Mucosa of descending colon (tissue), 3 donors: ENCODE measurements at places on chromosomes 4 and X. TPM values are rescaled to one million over a fixed set of nuclear protein-coding genes. Genes with fewer than 3 reads are reported as not detected.

The AMOT gene
- total RNA-seq, result 26.2 TPM

The NALF2 gene
- 0.22 TPM for total RNA-seq

The MBTPS2 gene
- 8.2 TPM for total RNA-seq

The RPA4 gene
- 1.3 TPM for total RNA-seq

The RBMXL3 gene
- not detected for total RNA-seq

The ADH1B gene
- total RNA-seq, result 447 TPM

The CT45A1 gene
- not detected for total RNA-seq

DNA sequence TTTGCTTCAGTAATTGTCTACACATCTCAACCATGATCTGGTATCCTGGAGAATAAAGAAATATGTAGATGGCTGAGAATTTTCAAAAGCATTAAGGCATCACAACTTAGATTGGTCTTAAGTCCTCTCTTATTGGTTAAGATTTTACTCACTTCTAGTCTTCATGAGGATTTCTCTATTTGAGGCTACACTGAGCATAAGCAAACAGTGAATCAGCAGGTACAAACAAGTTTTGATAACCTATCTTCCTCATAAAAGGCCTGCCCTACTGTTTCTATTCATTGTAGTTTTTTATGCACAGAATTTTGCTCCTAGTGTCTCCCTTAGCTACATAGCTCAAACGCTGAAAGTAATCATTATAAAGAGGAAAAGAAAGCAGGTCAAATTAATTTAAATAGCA lies 460.7 kb upstream of the RPS6KA3 start:
- no peak for DNase-seq

- DNase-seq, result no peak
Measured at GRCh38 chrX:132638313-132638712, 149.5 kb upstream of the MBNL3 start.

- DNase-seq, result no peak
Measured at GRCh38 chr4:8846826-8847225, 24.8 kb downstream of the HMX1 start.

DNA sequence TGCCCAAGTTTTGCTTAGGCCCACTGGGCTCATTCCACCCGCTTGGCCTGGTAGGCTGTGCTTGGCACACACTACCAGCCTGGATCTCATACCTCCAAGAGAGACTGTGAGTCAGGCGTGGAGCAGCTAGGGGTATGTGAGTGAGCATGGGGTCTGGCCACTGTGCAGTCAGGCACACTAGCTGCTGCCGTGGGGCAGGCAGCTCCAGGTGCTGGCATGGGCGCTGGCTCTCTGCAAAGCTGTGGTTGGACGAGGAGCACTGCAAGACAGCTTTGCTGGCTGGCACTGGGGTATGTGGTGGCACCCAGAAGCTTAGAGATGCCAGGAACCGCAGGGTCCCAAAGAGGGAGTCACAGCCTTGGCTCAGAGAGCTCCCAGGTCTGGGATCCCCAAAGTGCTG lies 377.8 kb downstream of the KCTD8 start:
- DNase-seq, result no peak

DNA sequence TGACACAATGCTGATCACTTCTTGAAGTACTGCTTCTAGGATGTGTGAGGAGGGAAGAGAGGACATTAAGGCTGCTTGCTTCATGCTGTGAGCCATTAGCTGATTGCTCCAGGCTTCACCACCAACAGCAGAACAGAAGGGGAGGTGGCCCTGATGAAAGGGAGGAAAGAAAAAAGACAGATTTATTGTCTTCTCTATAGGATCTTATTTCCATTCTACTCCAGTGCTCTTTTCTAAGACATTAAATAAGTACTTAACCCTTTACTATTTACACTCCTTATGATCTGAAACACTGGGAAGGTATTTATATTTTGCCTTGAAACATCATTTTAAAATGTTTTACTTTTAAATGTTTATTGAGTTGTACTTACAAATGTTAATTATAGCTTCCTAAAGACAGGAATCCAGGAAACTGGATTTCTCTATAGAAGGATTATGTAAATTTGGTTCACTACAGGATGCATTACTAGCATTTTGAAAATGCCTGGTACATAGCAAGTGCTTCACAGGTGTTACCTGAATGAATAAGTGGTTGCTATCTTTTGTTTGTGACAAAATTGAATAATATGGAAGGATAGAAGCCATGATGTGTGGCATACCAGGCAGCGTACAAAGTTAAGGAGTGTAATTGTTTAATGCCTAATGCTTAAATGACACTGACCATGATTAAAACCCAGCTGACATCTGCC lies 680.9 kb upstream of the ATOH1 start:
- no peak for DNase-seq

GRCh38 chr4:42626629-42627146 lies 30.2 kb downstream of the ATP8A1 start:
- no peak for DNase-seq

DNA sequence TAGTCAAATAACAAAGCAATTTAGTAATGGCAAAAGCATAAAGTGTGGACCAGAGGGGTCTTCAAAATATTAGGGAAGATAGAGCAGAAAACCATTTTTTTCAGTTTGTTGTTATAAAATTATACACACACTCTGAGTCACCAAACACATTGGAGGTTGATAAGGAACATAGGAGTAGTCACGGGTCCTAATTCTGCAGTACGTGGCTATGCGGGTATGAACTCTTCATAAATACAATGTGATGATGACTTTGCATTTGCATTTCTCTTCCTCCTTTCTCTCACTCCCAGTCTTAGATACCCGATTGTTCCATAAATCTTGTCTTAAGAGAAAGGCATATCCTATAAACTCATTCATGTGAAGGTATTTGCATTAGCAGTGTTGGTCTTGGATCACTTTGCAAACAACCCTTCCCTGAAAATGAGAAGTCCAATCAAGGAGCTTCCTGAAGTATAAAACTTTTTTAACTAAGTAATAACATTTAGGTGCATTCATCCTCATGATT lies 223.6 kb downstream of the PALLD start:
- DNase-seq, result no peak

- no peak for DNase-seq
Measured at GRCh38 chr4:55546506-55546755, 278 bp downstream of the CLOCK start.

DNA sequence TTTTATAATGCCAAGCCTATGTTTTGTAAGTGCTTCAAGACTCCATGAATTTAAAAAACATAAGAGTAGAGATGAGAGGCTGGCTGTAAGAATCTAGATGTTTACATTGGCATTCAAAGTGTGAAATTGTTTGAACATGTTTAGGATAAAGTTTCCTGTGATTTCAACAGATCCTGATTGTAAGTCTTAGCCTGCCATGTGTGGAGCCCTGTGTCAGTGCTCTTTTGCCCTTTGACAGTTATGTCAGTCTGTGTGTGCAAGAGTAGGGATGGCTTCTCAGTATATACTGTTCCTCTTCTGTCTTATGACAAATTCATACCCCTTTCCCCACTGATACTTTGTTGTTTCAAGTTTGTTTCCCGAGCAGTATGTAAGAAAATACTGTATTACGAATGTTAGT lies 68.2 kb downstream of the USP9X start:
- DNase-seq, result no peak

DNA sequence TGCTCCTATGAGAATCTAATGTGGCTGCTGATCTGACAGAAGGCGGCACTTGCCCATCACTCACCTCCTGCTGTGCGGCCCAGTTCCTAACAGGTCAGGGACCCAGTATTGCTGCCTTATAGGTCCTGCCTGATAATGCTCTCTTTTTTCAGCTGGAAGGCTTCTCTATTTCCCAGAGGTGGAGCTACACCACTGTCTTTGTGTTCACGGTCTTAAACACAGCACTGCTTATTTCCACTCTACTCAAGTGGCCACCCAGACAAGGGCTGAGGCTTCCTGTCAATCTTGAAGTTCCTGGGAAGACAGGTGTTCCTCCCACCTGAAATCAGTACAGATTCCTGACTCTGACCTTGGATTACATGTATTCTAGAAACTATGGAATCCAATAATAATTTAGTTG lies 270.6 kb downstream of the NR3C2 start:
- no peak for DNase-seq

GRCh38 chr4:165864271-165864670 lies 8.8 kb upstream of the TLL1 start:
- DNase-seq, result no peak
